ENCODE measurements at places on chromosomes 1 and 21.

- no peak for DNase-seq
These were observed 7.8 kb upstream of the CHI3L2 start for GRCh38 chr1:111219557-111220286.

GRCh38 chr1:160344936-160345335 lies 1.8 kb downstream of the NCSTN start:
- DNase-seq, result no peak

GRCh38 chr1:65820983-65821382 lies 28.3 kb downstream of the PDE4B start:
- DNase-seq, result no peak

- DNase-seq, result no peak
These were observed 5.3 kb downstream of the C1orf174 start for GRCh38 chr1:3894626-3895278.

DNA sequence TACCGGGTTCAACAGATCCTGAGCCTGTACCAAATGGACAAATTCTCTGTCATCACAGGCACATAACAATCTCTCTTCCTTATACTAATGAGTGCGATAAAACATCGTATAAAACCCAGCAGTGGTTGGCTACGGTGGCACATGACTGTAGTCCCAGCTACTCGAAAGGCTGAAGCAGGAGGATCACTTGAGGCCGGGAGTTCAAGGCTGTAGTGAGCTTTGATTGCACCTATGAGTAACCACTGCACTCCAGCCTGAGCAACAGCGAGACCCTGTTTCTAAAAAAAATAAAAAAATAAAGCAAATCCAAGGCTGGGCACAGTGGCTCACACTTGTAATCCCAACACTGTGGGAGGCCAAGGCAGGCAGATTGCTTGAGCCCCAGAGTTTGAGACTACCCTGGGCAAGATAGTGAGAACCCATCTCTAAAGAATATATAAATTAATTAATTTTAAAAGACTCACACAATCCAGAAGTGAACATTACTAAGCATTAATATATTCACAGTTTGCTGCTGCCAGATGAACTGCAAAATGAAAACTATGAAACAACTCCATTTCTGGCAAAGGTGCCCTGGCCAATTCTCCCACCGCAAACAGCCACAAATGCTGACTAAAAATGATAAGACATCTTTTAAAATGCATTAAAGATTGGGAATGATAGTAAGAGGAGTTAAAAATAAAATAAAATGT lies 13.1 kb downstream of the ZBTB17 start:
- DNase-seq, result no peak

DNA sequence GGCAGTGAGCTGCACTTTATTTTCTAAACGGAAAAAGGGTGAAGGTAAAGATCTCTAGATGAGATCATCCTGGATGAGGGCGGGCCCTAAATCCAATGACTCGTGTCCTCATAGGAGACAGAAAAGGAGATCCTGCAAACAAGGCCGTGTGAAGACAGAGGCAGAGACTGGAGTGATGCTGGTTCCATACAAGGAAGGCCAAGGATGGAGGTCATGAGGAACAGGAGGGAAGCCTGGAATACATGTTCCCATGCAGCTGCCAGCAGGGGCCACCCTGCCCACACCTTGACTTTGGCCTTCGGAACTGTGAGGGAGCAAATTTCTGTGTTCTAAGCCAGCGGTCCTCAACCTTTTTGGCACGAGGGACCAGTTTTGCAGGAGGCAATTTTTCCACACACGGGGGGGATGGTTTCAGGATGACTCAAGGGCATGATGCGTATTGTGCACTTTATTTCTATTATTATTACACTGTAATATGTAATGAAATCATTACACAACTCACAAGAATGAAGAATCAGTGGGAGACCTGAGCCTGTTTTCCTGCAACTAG lies 94.3 kb downstream of the PSMG1 start:
- DNase-seq, result no peak

- no peak for DNase-seq
These were observed 220.7 kb upstream of the C1orf174 start for GRCh38 chr1:4120557-4121292.

DNA sequence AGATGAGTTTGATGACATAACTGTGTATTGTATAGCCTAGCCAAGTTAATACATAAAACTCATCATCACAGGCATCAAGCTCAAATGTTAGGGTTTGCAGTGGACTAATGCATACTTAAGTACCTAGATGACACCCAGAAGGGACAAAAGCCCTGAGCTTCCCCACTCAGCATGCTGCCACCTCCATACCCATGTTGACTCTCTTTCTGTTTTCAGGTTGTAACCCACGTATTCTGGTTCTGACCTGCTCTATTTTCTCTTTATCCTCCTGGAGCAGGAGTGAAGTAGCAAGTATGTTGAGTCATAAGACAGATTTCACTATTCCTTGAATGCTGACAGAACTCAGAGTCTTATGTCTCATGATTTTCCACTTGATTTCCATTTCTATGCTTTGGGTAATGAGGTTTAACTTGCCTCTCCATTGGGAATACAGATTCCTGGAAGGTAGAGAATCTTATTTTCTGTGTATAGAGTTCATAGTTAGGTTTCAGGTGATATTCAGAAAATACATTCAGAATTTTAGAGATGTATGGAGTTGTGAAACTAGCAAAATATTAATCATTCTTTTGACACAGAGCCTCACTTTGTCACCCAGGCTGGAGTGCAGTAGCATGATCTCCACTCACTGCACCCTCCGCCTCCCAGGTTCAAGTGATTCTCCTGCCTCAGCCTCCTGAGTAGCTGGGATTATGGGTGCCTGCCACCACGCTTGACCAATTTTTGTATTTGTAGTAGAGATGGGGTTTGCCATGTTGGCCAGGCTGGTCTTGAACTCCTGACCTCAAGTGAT lies 122.5 kb upstream of the KCNJ15 start:
- DNase-seq, result no peak

GRCh38 chr1:71001624-71002023 lies 46.0 kb downstream of the PTGER3 start:
- DNase-seq, result no peak

GRCh38 chr1:63261736-63262458 lies 60.5 kb upstream of the FOXD3 start:
- DNase-seq, result no peak

DNA sequence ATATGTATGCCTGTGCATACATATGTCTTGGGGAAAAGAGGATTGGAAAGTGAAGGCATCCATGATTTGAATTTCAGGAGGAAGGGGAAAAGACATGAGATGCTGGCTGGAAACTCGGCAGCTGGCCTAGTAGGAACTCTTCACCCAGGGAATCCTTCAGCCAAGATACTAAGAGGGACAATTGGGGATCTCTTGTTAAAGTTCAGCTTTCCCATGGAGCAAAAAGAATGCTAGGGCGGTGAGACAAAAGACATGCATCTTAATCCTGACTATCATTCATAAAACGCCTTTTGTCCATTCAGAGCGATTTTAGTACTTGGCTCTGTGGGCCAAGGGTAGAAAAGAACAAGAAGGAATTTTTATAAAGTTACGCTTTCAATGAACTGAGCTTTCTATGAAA lies 20.5 kb downstream of the PDPN start:
- DNase-seq, result no peak

DNA sequence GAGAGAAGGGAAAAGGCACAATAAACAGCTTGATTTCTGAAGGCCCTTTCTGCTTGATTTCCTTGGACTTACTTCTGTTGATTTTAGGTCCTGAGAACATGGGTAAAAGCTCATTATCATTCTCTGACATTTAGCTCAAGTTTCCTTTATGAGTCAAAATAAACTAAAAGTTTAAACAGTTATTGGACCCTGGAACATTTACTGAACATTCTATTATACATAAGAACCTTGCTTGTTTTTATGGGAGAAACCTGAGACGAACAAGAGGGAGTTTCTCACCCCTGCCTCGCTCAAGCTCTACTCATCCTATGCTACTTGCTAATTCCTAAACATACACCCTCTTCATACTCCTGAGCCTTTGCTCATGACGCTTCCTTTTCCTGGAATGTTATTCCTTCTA lies 538.3 kb upstream of the PKN2 start:
- no peak for DNase-seq

- no peak for DNase-seq
These were observed 8.2 kb downstream of the ERI3 start for GRCh38 chr1:44346878-44347277.

GRCh38 chr1:90778486-90778885 lies 61.4 kb upstream of the BARHL2 start:
- DNase-seq, result no peak

GRCh38 chr1:156544592-156545102 lies 27.7 kb downstream of the IQGAP3 start:
- DNase-seq, result no peak

GRCh38 chr21:31255036-31255435 lies 89.0 kb downstream of the TIAM1 start:
- no peak for DNase-seq

- no peak for DNase-seq
These were observed 97.2 kb downstream of the PHTF1 start for GRCh38 chr1:113662101-113662500.

GRCh38 chr1:3911981-3912808 lies 12.1 kb upstream of the C1orf174 start:
- no peak for DNase-seq

DNA sequence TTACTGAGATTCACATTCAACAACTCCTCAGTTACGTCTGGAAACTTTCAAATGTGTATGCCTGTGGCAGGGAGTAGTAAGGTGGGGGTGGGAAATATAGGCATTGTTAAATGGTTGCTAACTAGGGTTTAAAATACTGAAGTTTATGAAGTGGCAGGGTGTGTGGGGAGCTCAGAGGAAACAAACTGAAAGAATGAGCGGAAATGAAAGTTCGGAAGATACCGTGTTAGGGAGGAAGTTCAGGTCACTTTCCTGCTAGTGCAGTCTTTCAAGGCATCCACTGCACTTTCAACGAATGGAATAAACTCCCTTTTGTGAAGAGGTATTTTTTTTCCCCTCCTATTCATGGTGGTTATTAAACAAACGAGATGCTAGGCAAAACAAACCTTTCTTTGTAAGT lies 19.7 kb downstream of the SYNJ1 start:
- DNase-seq, result no peak

GRCh38 chr1:151756291-151756690 lies 7.0 kb downstream of the MRPL9 start:
- no peak for DNase-seq

DNA sequence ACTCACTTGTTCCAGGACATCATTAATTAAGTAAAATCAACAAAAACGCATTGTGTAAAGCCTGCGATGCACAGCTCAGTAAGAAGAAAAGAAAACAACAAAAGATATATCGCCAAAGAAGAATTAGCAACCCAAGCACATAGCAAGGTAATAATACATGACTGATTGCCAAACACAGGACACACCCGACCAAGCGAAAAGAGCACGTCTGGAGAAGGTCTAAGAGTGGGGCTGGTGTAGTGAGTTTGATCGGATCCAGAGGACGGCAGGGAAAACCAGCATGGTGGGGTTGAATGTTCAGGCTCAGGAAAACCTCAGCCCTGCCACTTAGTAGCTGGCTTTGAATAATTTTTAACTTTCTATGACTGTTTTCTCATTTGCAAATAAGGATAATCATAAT lies 69.8 kb downstream of the JAK1 start:
- DNase-seq, result no peak

DNA sequence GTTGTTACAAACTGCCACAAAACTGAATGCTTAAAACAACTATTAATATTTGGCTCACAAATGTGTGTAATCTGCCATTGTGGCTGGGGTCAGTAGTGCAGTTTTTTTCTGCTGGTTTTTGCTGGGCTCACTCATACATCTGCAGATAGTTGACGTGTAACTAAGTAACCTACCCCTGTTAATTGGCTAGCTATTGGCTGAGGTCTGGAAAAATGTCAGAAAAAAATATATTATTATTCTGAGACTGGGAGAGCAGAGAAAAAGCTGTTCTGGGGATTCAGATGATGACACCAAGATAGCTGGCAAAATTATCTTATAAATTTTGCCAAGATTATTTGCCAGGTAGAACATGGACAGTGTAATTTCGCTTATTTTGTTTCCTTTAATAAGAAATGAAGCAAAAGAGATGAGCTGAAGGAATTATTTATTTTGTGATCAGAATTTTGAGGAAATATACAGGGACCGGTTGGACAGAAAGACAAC lies 616.1 kb upstream of the ADAMTS5 start:
- DNase-seq, result no peak

- DNase-seq, result no peak
These were observed 25.7 kb downstream of the TMEM69 start for GRCh38 chr1:45713711-45714110.

GRCh38 chr1:177959811-177960515 lies 9.9 kb downstream of the SEC16B start:
- DNase-seq, result no peak

DNA sequence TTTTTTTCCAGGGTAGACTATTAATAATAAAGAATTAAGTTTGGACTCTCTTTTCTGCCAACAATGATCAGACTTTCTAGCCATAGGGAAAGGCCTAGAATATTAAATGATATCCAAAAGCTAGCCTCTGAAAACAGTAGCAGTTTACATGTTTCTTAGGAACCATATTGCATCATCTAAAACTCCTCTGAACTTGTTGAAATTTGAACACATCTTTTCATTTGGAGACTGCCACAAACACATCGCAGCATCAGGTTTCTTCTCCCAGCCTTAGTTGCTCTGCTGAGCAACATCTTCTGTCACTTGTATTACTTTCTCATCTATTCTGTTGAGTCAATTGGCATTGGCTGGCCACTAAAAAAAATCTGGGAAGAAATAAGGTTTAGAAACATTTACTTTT lies 63.2 kb upstream of the GNG4 start:
- DNase-seq, result no peak

DNA sequence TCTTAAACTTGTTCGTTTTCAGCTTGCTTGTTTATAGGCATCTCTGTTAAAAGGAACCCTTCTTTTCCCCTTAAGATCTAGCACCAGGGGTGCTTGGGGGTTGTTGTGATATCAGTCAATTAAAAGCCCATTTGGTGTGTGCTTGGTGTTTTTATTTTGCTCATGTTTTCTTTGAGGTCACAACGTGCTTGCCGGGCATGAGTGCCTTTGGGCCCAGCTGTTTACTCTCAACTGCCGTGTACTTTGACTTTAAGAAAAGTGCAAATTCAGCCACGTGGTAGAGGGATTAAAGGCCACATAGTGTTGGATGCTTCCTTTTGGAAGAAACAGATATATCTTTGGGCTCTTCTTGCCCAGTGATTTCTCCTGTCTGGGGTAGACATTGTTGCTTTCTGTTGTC lies 10.5 kb downstream of the ARID1A start:
- no peak for DNase-seq

- no peak for DNase-seq
These were observed 18.3 kb downstream of the KAZN start for GRCh38 chr1:14616632-14617396.

DNA sequence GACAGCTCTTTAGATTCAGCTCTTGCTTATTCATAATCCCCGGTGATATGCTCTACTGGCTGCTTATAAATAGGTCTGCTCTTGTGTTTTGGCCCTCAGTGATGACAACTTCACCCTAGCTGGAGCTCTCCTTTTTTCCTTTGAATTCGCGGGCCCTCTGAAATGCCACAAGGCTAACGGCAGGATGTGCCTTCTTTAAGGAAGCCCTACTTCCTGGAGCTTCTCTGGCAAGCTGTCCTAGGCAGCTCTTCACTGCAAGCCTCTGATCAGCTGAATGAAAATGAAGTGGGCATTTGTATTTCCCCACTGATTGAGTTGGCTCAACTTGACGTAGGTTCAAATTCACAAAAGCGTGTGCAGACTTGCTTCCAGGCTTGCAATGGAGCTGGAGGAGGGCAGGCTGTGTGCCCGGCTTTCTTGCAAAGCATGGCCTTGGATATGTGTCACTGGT lies 22.2 kb downstream of the SGIP1 start:
- no peak for DNase-seq

GRCh38 chr21:29771491-29772066 lies 168.2 kb downstream of the GRIK1 start:
- no peak for DNase-seq
